Pancreas (tissue), 10 donors: ENCODE measurements at places on chromosomes 6 and 20. TPM values are rescaled to one million over a fixed set of nuclear protein-coding genes. Genes with fewer than 3 reads are reported as not detected.

HLA-DOB gene
- total RNA-seq = not detected

BEND6 gene
- total RNA-seq = 0.67 TPM

ADGRF5 gene
- 3.8 TPM for total RNA-seq

TREML4 gene
- not detected for total RNA-seq

CST5 gene
- 0.63 TPM for total RNA-seq

TUBB1 gene
- 0.09 TPM for total RNA-seq

TTK gene
- total RNA-seq = 0.12 TPM

BPIFB1 gene
- not detected for total RNA-seq

IL17A gene
- total RNA-seq = not detected

IPCEF1 gene
- total RNA-seq = 1.9 TPM
